CD8-positive, alpha-beta memory T cell (primary cell): ENCODE measurements at places on chromosomes 3 and 15. TPM values are rescaled to one million over a fixed set of nuclear protein-coding genes. Genes with fewer than 3 reads are reported as not detected.

The OR5K2 gene
- total RNA-seq: not detected

The FRMD4B gene
- total RNA-seq: 41.1 TPM

The SLC24A5 gene
- not detected for total RNA-seq

DNA sequence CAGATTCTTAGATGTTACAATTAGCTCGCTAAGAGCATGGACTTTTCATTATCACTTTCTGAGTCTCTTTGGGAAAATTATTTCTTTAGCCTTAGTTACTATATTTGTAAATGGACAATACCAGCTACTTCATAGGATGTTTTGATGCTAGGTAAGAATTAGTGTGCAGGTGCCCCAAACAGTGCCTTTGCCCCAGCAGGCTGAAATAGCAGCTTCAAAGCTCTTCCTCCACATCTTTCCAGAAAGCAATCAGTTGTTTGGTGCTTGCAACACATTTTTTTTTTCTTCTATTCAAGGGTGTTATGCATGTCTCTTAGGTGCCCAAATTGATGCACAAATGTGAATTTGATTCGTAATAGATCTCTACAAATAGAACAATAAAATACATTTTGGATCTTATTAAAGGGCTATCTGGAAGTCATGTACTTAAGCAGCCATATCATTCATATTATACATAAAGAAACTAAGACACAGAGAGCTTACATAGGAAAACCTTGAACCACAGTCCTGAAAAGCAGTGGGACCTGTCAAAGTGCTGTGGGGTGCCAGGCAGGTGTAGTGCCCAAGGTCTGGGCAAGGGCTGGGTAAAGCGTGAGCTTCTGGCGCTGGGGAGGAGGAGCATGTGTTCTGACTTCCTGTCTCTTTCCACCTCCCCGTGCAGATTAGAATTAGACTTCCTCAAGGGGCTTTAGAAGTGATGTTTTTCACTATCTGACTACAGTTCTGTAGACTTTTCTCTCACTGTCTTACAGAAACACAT, 62.9 kb downstream of the FNDC3B start:
- H3K4me3 ChIP-seq: peak overlapping the region; percentile 38
- no peaks in the 10 kb centered on the region for H3K27me3 ChIP-seq
- no peak overlapping the region for H3K27ac ChIP-seq
- DNase-seq: peak; percentile 54
- no peaks in the 10 kb centered on the region for H3K36me3 ChIP-seq
- peaks cover 82% of the 10 kb centered on the region for H3K4me1 ChIP-seq

The MGLL gene
- total RNA-seq: 5.9 TPM

DNA sequence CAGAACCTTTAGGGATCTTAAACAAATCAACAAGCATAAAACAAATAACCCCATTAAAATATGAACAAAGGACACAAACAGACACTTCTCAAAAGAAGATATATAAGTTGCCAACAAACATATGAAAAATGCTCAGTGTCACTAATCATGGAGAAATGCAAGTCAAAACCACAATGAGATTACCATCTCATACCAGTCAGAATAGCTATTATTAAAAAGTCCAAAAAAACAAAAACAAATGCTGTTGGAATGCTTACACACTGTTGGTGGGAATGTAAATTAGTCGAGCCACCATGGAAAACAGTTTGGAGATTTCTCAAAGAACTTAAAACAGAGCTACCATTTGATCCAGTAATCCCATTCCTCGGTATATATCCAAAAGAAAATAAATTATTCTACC, 423.6 kb downstream of the OTOL1 start:
- no peak overlapping the region for H3K27ac ChIP-seq
- no peak overlapping the region for H3K4me3 ChIP-seq
- H3K4me1 ChIP-seq: no peaks in the 10 kb centered on the region
- DNase-seq: no peak

GRCh38 chr3:15108082-15108545, 9.2 kb upstream of the RBSN start:
- H3K4me3 ChIP-seq: no peak overlapping the region
- no peaks in the 10 kb centered on the region for H3K27me3 ChIP-seq
- DNase-seq: peak; percentile 66
- H3K36me3 ChIP-seq: no peaks in the 10 kb centered on the region
- H3K4me1 ChIP-seq: no peaks in the 10 kb centered on the region
- H3K27ac ChIP-seq: no peak overlapping the region

DNA sequence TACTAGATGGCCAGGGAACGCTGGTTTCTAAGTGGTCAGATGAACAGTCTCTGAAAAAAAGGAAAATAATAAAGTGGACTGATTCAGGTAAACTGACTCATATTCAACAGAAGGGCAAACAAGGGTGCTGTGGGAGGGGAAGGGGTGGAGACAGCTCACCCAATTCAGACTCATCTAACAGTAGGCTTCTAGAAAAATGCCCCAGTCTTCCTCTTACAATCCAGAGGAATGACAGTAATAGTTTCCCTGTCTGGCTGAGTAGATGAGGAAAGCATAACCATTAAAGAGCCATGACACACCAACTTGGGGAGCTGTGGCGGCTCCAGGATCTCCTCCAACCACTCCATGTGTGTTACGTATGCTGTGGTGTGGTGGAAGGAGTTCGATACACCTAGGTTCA, 231.4 kb upstream of the UMPS start:
- no peaks in the 10 kb centered on the region for H3K4me1 ChIP-seq
- no peak overlapping the region for H3K4me3 ChIP-seq
- H3K27me3 ChIP-seq: no peaks in the 10 kb centered on the region
- no peaks in the 10 kb centered on the region for H3K36me3 ChIP-seq

DNA sequence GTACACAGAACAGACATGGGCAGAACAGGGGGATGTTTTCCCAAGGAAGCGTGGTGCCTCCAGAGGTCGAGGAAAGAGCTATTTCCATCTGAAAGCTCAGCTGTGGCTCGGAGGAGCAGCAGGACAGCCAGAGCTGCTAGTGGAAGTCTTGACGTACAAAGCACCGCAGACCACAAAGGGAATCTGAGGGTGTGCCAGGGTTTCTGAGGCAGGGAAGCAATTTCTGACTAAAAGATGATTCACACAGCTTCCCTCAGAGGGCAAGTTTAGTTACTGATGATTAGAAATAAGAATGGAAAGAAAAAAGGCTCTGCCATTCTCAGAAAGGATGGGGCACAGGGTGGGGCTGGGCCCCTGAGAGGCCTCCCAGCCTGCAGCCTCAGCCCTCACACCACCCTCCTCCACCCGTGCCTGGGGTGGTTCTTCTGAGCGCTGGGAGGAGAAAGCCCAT, 45.8 kb upstream of the SEC13 start:
- H3K4me3 ChIP-seq: no peak overlapping the region
- H3K36me3 ChIP-seq: no peaks in the 10 kb centered on the region
- H3K27me3 ChIP-seq: no peaks in the 10 kb centered on the region
- no peak overlapping the region for H3K27ac ChIP-seq

DNA sequence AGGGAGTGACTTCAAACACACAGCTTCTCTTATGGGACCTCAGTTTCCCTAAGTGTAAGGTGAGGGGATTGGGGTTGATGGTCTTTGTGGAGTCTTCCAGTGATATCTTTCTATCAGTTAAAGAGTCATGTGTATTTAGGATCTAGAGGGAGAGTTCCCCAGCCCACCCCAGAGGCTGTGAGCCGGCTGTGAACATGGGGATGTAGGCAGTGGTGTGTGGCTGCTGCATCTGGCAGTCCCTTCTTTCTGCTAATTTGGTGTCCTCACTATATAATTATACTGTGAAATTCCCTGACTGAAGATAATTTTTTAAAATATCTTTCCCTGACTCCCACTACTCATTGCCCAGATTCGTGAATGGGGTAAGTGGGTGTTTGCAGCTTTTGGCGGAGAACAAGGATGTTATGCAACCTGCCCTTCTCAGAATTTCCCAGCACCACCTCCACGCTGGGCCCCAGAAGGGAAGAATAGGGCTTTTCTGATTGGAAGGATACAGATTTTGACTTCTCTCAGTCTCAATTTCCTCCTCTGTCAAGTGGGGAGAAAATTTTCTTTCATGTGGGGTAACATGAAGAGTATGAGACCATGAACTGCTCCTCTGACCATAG, 79.0 kb upstream of the RASGRF1 start:
- no peaks in the 10 kb centered on the region for H3K4me1 ChIP-seq
- no peak overlapping the region for H3K27ac ChIP-seq
- no peaks in the 10 kb centered on the region for H3K27me3 ChIP-seq
- H3K4me3 ChIP-seq: no peak overlapping the region

DNA sequence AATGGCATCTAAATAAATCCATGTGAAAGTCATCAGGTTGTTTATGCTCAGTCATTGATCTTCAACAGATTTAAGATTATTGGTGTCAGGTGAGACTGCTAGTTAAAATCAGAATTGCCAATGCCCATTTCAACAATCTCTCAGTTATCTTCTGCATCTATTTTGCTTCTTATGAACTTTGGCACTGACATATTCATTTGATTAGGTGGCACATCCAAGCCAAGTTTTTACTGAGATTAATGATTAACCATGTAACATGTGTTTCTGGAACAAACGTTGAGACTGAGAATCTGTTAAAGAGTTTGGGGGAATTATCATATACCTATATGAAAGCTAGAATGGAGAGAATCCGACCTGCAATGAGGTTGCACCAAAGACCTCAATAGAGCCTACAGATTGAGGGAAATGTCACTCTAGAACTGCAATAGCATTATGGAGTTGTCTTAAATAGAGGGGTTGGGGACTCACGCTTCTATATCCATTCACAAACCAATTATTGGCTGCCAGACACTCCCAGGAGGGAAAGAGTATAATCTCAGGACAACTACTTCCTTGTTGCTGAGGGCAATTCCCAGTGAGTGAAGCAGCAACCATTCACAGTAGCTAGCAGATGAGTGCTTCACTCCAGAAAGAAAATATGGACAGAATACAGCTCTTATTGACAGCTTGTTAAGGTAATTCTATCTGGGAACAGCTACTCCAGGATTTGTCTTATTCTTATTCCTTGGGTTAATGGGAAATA, 891.3 kb downstream of the SQOR start:
- H3K27ac ChIP-seq: no peak overlapping the region
- H3K4me3 ChIP-seq: no peak overlapping the region
- H3K4me1 ChIP-seq: no peaks in the 10 kb centered on the region
- no peaks in the 10 kb centered on the region for H3K36me3 ChIP-seq
- H3K27me3 ChIP-seq: no peaks in the 10 kb centered on the region
- DNase-seq: no peak

The MORC1 gene
- total RNA-seq: not detected

The ALDH1A3 gene
- total RNA-seq: not detected

The CKMT1B gene
- not detected for total RNA-seq

GRCh38 chr3:88044411-88044810, 14.4 kb downstream of the CGGBP1 start:
- H3K4me1 ChIP-seq: no peaks in the 10 kb centered on the region
- H3K27me3 ChIP-seq: no peaks in the 10 kb centered on the region
- no peaks in the 10 kb centered on the region for H3K36me3 ChIP-seq
- no peak overlapping the region for H3K27ac ChIP-seq

GRCh38 chr3:127427666-127428065, 139.8 kb upstream of the PRR20G start:
- H3K4me3 ChIP-seq: no peak overlapping the region
- no peak for DNase-seq
- no peaks in the 10 kb centered on the region for H3K4me1 ChIP-seq
- no peak overlapping the region for H3K27ac ChIP-seq
- H3K36me3 ChIP-seq: no peaks in the 10 kb centered on the region
- H3K27me3 ChIP-seq: no peaks in the 10 kb centered on the region

GRCh38 chr15:80744826-80745225, 34.3 kb upstream of the CEMIP start:
- DNase-seq: no peak
- no peaks in the 10 kb centered on the region for H3K27me3 ChIP-seq
- no peak overlapping the region for H3K27ac ChIP-seq
- H3K4me1 ChIP-seq: no peaks in the 10 kb centered on the region
- no peaks in the 10 kb centered on the region for H3K36me3 ChIP-seq

- no peak overlapping the region for H3K27ac ChIP-seq
- no peaks in the 10 kb centered on the region for H3K27me3 ChIP-seq
- H3K36me3 ChIP-seq: no peaks in the 10 kb centered on the region
- no peak overlapping the region for H3K4me3 ChIP-seq
Observed at GRCh38 chr3:87045473-87045872, 54.5 kb upstream of the VGLL3 start.

The HRH1 gene
- total RNA-seq: 0.53 TPM

- H3K27ac ChIP-seq: no peak overlapping the region
- H3K27me3 ChIP-seq: no peaks in the 10 kb centered on the region
- H3K36me3 ChIP-seq: no peaks in the 10 kb centered on the region
- DNase-seq: no peak
Observed at GRCh38 chr3:60584250-60584649, 667.0 kb downstream of the FHIT start.

The VEPH1 gene
- not detected for total RNA-seq

DNA sequence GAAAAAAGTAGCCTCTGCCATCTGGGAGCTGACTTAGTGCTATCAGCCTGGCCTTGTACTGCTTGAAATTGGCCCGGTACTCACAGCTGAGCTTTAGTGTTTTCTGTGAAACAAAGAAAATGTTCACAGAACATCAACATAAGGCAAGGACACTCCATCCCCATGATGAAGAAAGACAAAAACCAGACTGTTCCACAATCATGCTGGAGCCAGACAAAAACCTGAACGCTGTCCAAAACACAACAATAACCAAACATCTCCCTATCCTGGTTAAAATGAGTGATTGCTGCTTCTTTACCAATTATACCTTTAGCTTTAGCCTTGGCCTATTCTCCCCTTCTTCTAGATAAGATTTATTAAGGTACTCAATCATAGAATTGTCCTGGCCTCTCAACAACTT, 153.9 kb downstream of the CPNE4 start:
- no peaks in the 10 kb centered on the region for H3K27me3 ChIP-seq
- no peaks in the 10 kb centered on the region for H3K4me1 ChIP-seq
- H3K27ac ChIP-seq: no peak overlapping the region
- no peaks in the 10 kb centered on the region for H3K36me3 ChIP-seq
- H3K4me3 ChIP-seq: no peak overlapping the region

The NOX5 gene
- total RNA-seq: not detected

DNA sequence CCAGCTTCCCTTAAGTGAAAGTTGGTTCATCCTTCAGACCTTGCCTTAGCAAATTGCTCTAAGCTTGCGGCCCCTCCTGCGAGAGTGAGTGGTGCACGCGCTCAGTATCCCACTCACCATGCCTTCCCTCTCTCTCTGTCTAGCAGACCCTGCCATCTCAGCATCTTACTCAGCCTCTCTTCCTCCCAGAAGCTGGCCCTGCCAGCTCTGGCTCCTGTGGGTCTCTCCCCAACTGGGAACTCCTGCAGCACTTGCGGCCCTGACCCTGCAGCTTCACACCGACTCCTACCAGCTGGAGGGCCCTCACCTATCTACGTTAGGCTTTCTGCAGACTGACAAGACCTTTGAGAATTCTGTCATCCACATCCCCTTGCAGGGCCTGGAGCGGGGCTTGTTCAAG, 286.1 kb upstream of the TLE3 start:
- no peaks in the 10 kb centered on the region for H3K4me1 ChIP-seq
- no peak overlapping the region for H3K27ac ChIP-seq
- no peak for DNase-seq
- H3K36me3 ChIP-seq: no peaks in the 10 kb centered on the region
